ENCODE measurements at places on chromosomes 4 and X.

GRCh38 chr4:1763070-1763549 lies 30.0 kb upstream of the FGFR3 start:
- DNase-seq = no peak

- no peak for DNase-seq
Measured at GRCh38 chr4:27720010-27720766, 859.5 kb downstream of the STIM2 start.

- DNase-seq = no peak
Measured at GRCh38 chr4:181030961-181031360, 1212.2 kb upstream of the TENM3 start.

DNA sequence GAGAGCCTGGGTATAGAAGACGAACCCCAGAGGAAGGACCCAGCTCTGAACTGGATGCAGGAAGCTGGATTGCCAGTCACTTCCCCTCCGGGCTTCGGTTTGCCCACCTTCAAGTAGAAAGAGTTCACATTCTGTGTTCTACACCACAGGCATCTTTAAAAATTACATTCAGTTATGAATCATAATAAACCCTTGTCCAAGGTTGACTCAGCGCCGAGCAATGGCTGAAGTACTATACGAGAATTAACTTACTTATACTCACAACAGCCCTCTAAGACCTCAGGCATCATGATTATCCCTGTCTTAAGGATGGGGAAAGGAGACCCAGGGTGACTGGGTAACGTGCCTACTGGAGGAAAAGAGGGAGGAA lies 72.5 kb downstream of the EVC2 start:
- DNase-seq = no peak

GRCh38 chr4:76801621-76802235 lies 96.2 kb downstream of the SOWAHB start:
- no peak for DNase-seq

- DNase-seq = no peak
Measured at GRCh38 chr4:40149960-40150385, 46.9 kb upstream of the RHOH start.

GRCh38 chr4:67465763-67466052 lies 79.6 kb downstream of the CENPC start:
- no peak for DNase-seq

DNA sequence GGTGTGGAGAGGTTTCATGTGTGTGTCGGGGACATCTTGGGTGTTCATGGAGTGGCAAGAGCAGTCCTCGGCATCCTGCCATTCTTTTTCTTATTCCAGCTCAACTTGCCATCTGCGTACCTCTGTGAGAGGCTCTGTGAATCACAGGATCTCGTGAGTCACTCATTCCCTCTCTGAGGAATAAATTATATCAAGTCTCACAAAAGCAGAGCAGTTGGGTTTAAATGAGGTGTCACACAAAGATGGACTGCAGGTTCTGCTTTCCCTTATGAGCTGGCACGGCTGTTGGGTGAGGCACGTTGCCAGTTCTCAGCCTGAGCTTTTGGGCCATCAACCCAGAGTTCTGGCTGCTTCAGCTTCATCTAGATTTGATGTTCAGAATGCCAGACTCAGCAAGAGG lies 6.8 kb upstream of the OCIAD2 start:
- no peak for DNase-seq

DNA sequence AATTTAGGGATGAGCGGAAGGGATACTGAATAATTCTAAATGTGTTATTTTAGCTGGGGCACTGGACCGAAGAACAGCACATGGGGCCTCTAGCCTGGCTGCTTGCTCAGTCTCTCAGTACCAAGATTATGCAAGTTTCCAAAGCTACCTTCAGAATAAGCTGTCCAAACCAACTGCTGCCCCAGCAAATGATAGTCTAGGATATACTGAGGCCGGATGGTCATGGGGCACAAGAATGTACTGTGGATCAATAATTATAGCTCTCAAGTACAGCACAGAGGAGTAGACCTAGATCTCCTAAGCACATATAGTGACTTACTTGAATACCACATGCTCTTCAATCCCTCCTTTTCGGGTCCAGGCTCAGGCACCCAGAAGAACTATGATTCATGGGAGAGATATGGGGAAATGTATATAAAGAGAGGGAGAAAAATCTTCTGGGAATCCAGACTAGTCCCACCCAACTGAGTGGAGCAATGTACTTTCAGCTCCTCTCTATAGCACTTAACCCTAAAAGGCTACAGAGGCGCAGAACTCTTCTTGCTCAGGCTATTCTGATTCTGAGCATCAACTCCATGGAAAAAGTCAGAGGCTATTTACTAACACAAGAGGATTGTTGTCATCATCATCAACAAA lies 160.3 kb upstream of the GPC4 start:
- DNase-seq = no peak

DNA sequence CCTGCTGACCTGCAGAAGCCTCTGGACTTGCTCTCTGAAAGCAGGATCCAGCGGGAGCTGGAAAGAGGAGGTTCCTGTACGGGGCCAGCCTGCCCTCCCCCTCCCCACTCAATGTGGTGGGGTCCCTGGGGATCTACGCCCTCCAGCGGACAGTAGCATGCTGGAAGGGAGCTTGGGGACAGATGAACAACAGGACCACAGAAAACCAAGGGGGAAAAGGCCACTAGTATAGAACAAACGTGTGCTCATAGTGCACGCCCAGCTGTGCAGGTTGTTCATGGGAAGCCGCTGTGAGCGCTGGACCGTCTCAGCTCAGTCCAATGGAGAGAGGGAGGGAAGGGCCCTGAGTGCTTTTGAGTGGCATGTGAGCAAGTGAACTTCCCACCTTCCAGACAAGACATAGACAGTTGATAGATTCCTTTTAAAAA lies 15.8 kb downstream of the HMX1 start:
- DNase-seq = no peak

DNA sequence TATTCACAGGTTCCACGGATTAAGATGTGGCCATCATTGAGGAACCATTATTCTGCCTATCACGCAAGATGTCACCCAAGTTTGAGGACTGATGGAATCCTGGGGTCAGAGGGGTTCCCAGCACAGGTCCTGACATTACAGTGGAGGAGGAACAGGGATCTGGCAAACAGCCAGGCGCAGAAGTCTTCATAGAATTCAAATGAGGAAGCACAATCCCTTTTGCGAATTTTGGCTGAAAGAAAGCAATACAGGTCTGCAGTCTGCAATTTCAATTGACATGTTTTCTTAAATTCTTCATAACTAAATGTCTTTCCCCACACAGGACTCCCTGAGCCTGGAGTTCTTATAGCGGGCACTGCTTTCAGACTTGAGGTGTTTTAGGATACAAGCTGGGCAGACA lies 14.5 kb downstream of the DOCK11 start:
- DNase-seq = no peak

- no peak for DNase-seq
Measured at GRCh38 chrX:135384161-135384836, 37.4 kb upstream of the SMIM10L2A start.

GRCh38 chr4:74038425-74039314 lies at the start of gene CXCL3:
TSS of gene CXCL3 (minus strand) at chr4:74038689. CDS start at chr4:74038611, 78 bp downstream.
- DNase-seq = peak; percentile 34

GRCh38 chr4:74623041-74623440 lies 171.3 kb downstream of the BTC start:
- DNase-seq = no peak

DNA sequence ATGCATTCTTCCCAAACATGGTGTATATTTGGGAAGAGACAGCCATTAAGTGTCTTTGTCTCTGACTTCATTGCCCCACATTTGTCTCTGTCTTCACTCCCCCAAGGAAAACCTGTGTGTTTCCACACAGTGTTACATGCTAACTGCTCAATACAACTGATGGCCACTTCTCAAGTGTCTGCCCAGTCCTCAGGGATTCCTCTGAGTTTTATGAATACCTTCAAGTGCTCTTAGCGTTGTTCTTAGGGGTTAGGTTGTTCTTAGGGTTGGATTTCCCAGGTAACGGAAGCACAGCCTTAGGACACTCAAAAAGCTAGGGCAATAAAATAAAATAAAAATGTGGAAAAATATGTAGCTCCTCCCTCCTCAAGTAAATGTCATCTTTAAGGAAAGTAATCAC lies 64.7 kb upstream of the PLAC8 start:
- no peak for DNase-seq

GRCh38 chr4:88938138-88938537 lies 118.8 kb downstream of the FAM13A start:
- DNase-seq = no peak

GRCh38 chr4:39754309-39754708 lies 56.4 kb downstream of the UBE2K start:
- no peak for DNase-seq

GRCh38 chrX:148940411-148940996 lies 440.1 kb downstream of the AFF2 start:
- no peak for DNase-seq

GRCh38 chr4:121706595-121707021 lies 9.8 kb upstream of the ANXA5 start:
- DNase-seq = no peak

- DNase-seq = no peak
Measured at GRCh38 chrX:123835661-123836371, 24.0 kb upstream of the XIAP start.

DNA sequence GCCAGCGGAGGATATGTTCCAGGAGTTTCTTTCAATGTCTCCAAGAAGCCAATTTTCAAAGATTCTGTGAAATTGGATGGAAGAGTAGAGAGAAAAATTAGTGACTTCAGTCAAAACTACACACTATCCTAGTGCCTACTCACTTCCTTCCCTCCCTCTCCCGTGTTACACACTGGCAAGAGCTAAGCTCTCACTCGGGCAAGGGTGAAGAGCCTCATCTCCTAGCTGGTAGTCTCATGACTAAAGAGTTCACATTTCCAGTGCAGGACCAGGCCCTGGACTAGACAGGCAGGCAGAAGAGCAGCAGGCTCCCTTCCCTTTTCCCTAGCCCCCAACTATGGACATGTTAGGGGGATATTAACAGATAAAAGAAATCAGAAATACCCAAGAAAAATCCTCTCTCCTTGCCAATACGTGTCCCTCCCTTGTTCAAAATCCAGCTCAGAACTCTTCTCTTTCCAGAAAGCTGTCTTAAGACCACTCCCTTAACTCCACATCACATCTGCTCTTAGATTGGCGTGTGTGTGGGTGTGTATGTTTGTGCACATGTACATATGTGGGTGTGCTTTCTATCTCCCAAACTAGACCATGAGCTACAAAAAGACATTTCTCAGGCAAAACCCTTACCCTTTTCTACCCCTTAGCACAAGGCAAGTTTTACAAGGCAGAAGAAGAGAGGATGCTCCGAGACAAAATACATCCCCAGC lies 29.9 kb downstream of the ZDHHC9 start:
- no peak for DNase-seq

DNA sequence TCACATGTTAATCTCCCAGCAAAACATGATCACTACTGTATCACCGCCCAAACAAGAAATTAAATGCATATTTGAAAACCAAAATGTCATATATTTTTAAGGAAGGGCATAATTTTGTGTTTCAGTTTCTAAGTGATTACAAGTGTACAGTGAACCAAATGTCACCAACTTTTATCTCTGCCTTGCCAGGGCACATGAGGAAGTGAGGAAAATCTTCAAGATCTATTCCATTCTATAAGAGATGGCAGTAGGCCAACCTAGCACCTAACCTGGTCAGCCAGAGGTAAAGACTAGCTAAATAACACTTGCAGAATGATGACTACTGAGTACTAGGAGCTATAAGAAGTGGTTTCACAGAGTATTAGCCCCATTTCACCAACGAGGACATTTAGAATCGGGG lies 107.2 kb downstream of the ATP11C start:
- DNase-seq = no peak

DNA sequence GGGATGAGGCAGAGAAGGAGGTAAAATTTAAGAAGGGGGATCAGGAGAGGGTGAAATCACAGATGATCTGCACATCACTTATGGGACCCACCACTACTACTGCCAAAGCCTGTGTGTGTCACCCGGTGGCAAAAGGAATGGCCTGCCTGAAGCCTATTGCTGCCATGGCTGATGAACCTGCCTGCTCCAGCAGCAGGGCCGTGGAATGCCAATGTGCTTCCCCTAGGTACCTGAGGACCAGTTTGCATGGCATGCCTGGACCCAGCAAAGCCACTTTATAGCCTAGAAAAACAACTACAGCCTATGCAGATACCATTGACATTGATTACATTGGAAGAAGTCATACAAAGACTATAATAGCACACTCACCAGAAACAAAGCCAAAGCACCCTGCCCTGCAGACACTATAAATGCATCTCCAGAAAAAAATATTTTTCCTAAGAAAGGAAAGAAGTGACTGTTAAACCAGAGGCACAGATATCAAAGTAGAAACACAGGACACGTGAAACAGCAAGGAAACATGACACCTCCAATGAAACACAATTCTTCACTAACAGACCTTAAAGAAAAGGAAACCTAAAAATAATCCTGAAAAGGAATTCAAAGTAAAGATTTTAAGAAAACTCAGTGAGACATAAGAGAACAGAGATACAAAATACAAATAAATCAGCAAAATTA lies 680.7 kb upstream of the GRID2 start:
- DNase-seq = no peak

DNA sequence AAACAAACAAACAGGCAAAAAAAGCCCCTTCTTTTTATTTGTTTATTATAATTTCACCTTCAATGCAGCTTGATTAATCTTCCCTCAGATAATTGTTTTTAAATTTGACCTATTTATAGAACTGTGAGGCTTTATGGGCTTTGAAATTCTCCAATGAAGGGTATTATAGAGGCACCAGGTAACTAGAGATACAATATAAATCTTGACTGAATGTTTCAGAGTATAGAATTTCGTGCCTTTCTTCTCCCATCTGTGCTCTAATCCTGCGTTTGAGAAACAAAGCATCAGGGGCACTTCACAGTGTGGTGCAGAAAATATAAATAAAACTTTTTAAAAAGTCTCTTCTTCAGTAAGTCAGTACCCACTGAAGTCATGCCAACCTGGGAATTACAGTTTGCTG lies 120.9 kb downstream of the ANKRD50 start:
- DNase-seq = no peak

GRCh38 chrX:15416133-15416993 lies 32.1 kb upstream of the VEGFD start:
- DNase-seq = no peak

GRCh38 chrX:40573763-40574162 lies 7.0 kb upstream of the ATP6AP2 start:
- DNase-seq = no peak

DNA sequence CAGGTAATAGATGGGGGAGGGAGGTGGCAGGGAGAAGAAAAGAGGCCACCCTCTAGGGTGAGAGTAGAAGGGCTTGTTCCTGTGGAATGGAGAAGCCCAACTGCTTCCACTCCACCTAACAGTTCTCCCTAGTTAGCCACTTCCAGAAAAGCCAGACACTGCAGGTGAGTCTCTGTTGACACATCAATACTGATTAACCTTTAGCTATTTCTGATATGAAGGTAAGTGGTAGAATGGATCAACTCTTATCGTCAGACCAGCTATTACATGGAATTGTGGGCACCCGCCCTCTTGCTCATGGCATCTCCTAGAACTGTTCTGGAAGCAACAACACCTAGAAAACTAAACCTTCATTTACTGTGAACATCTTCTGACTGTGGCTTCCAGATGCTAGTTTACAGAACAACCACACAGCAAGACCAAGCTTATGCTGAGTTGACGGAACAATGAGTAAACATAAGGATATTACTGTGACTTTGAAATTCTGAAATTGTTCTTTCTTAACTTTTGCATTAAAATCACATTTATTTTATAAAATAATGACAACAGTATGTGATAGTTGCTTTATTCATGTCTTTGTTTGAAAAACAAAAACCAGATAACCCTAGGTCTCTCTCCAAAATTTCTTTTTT lies 44.7 kb downstream of the ANXA3 start:
- no peak for DNase-seq

Measured in anterior cingulate cortex (tissue), 58 donors.